ENCODE measurements at places on chromosomes 1 and 21.

GRCh38 chr21:36539434-36540150, 59.7 kb upstream of the CLDN14 start:
- no peak for DNase-seq

GRCh38 chr1:166915941-166916340, 39.9 kb upstream of the TADA1 start:
- no peak for DNase-seq

GRCh38 chr1:45554198-45554597, 3.6 kb downstream of the AKR1A1 start:
- no peak for DNase-seq

DNA sequence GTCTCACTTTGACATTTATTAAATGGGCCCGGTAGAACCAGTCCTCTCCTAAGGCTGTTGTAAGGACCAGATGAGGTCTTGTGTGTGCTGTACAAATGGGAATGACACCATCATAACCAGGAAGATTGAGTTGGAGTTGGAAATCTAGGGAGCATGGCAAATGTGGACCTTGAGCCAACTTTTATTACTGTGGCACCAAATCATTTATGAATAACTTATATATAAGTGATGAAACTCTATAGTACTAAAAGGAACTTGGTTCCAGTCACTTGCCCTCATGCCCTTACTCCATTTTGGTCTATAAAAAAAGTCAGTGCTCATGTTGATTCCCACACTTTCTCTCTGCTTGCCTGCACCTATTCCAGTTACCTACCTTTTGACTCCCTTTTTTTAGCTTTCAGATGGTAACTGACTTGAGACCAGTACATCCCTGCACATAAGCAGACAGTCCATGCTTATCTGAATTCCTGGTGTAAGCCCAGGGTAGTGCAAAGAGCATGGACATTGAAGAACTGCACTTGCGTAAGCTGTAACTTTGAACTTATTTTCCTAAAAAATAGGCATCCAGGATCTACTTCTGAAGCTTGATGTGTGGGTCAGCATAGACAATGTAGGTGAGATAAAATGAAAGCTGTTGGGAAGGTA, 210.6 kb downstream of the PBX1 start:
- no peak for DNase-seq

GRCh38 chr1:107415241-107415640, 274.4 kb downstream of the NTNG1 start:
- DNase-seq, result no peak

DNA sequence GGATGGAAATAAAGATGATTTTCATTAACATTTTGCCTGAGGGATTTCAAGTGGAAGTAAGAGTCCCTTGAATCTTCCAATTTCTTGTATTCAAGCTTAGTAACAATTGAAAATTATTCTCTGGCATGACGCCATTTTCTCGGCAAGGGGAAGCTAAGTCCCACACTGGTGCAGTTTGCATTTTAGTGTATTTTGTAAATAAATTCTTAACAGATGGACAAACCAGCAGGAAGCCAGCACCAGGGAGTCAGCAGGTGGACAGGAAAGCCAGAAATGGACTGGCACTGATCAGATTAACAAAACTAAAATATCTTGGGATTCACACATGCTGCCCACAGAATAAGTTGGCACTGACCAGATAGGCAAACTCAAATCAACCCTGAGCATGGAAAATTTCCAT, 311.3 kb downstream of the LRRIQ3 start:
- no peak for DNase-seq

- DNase-seq, result no peak
Measured at GRCh38 chr1:198156111-198156744, 570 bp upstream of the NEK7 start.

GRCh38 chr1:64246294-64246917, 43.0 kb downstream of the UBE2U start:
- no peak for DNase-seq

DNA sequence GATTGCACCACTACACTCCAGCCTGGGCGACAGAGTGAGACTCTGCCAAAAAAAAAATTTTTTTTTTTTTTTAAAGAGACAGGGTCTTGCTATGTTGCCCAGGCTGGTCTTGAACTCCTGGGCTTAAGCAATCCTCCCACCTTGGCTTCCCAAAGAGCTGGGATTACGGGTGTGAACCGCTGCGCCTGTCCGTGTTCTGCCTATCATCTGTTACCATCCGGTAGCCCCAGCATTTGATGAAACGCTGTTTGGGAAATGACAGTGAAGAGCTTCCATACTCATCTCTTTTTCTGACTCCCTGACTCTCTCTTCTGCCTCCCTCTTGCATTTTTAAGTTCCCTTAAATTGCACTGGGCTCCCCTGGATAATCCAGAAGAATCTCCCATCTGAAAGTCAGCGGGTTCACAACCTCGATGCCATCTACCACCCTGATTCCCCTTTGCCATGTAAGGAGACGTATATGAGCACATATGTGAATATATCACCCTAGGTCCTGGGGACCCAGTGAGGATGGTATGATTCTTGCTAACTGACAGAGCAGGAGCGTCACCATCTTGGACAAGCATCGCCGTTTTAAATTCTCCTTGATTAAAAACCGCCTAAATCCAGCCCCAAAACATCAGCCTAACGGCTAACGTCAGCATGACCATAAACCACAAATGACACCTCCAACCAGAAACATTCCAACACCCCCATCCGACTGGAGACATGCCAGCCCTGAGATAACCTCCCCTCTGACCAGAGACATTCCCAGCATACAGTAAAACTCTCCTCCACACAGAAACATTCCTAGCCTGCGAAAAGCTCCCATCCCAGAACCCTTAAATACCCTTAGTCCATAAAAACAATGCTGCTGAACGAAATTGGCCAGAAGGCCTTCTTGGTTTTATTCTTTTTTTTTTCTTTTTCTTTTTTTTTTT, 12.4 kb downstream of the TNFRSF8 start:
- no peak for DNase-seq

- DNase-seq, result no peak
Measured at GRCh38 chr1:24725209-24725651, 20.0 kb upstream of the CLIC4 start.

GRCh38 chr1:221664253-221664652, 77.6 kb downstream of the DUSP10 start:
- DNase-seq, result no peak

- DNase-seq, result no peak
Measured at GRCh38 chr1:201112173-201112731, at the start of gene CACNA1S. Gene CACNA1S (minus strand): TSS chr1:201112426. CDS start chr1:201112339, 87 bp downstream.

GRCh38 chr1:7319196-7319595, 451.9 kb upstream of the VAMP3 start:
- no peak for DNase-seq

- no peak for DNase-seq
Measured at GRCh38 chr1:205546541-205546940, 42.1 kb downstream of the CDK18 start.

- DNase-seq, result no peak
Measured at GRCh38 chr1:111749628-111750027, 6.1 kb upstream of the DDX20 start.

DNA sequence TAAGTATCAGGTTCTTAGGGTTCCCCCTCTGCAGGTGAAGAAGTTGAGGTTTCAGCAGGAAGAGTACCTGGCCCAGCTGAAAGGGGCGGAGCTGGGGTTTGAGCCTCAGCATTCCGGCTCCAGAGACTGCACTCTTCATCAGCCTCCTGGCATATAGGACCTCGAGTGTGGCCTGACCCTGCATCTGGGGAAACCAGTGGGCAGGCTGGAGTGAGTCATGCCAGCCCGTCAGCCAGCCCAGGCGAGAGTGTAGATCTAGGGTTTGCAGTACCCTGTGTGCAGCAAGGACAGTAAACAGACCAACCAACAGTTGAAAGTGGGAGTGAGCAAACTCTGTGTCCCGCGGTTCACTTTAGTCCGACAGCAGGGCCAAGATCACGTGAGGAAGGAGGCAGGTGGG, 14.1 kb downstream of the MFSD2A start:
- DNase-seq, result no peak
